ENCODE measurements at places on chromosomes 11 and 22.
A peak's percentile ranks its signal among the peaks of the same experiment; 100 is the strongest.

DNA sequence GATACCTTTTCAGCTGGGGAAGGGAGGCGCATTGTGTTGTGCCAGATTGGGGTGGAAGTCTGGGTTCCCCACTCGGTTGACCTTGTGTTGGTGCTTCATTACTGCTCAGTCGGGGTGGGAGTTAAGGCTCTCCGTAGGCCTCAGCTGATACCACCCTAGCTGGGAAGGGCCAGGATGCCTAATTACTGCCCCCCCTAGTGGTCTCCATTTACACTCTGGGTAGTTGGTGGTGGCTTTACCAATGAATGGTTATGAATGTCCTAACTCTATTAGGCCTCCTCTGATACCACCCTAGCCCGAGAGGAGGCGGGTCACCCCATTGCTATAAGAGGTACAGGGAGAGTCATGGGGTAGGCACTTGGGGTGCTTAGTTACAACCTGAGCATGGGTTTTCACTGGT is 27.5 kb upstream of the HIKESHI start:
- no peak for DNase-seq

GRCh38 chr11:44988111-44988510 is 37.4 kb upstream of the TP53I11 start:
- no peak for DNase-seq

DNA sequence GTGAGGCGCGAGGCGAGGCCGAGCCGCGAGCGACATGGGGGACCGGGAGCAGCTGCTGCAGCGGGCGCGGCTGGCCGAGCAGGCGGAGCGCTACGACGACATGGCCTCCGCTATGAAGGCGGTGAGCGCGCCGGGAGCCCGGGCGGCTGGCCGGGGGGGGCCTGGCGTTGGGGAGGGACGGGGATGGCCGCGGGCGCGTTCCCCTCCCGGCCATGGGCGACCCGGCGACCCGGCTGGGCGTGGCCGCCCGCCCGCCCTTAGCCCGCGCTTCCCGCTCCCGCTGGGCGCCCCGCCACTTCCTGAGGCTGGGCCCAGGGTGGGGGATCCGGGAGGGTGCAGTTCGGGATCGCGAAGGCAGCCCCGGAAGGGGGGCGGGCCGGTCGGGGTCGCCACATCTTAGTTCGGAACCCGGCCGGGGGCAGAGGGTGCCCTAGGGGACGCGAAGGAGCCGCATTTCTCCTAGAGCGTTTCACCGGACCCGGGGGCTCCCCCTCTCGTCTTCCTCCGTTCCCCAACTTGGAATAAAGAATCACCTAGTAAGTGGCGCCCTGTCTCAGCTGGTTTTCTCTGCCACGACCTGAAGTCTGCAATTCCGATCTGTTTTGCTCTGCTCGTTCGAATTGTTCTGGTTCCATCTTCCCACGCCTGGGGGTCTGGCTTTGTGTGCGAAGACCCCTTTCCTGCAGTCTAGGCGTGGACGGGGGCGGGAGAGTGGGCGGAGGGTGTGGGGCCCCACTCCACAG is 536 bp downstream of the YWHAH start:
- no peak for DNase-seq

DNA sequence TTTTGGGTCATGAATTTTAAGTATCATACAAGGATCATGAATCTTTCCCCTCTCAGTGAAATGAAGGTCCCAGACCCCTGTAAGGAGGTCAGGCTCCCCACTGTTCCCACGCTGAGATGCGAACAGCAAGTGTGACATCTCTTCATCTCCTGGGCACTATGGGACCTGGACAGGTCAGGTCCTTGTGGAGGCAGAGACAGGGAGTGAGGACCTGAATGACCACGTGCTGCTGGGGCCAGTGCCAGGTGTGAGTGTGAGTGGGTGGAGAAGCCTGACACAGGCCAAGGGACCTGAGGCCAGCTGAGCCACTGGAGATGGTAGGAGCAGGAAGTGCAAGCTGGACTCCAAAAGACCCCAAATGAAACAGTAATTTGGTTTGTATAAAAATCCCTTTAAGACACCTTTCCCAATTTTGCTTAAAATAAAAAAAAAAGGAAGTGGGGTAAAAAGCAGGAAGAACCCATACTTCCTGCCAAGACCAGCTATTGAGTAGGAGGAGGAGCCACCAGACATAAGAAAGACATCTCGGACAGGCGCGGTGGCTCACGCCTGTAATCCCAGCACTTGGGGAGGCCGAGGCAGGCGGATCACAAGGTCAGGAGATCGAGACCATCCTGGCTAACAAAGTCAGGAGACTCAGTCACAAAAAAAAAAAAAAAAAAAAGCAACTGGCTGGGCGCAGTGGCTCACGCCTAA is 35.4 kb upstream of the SERPIND1 start:
- DNase-seq: no peak

DNA sequence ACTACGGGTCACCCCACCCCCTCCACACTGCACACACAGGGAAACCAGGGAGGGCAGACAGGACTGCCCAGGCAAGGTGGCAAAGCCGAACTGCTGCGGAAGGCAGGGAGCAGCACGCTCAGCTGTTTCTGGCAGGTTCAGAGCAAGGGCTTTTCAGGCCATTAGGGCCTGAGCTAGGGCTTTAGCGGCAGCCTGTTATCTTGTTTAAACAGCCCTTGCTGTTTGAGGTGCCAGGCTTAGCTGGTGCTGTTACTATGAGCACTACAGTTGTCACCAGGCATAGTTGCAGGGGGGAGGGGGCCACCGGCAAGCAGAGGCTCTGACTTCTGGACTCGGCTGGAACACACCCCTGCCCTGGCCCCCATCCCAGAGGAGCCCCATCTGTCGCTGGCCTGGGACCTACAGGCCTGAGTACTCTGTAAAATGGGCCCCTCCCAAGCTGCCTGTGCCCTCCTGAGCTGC is 34.9 kb downstream of the RSPH14 start:
- no peak for DNase-seq

- DNase-seq: no peak
Measured at GRCh38 chr22:45328822-45329529, 19.2 kb downstream of the FAM118A start.

GRCh38 chr11:79150966-79151365 is 289.9 kb downstream of the TENM4 start:
- no peak for DNase-seq

DNA sequence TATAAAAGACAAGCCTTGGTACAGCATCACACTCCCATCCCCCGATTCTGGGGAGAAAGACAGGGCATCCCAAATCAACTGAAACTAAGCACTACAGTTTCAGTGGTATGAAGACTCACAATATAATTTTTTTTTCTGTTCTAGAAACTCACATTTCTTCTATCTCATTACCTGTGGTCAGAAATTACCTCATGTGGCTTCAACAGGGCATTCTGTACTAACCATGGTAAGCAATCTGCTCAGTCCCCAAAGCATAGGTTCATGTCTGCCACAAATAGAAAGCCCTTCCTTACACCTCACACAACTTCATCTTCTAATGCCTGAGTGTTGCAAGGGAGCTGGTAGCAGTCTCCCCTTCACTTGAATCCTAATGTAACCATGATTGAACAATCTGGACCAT is 147.4 kb upstream of the POU2AF2 start:
- DNase-seq: no peak

GRCh38 chr11:33987975-33988580 is 63.5 kb upstream of the CAPRIN1 start:
- peak; percentile 91 for DNase-seq

DNA sequence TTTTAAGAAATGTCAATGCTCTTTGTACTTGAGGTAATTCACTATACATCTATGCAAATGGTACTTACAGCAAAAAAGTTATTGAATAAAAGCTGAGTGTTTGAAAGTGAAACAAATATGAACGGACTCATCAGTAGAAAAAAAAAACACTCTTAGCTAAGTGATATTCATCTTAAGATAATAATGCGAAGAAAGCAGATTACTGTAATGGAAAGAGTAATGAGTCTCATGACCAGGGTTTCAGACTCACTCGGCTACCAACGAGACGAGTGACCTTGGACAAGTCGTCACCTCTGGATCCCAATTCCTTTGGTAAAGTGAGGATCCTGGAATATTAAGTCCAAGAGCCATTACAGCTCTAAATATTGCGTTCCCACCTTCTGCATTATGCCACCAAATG is 57.0 kb downstream of the PACSIN2 start:
- no peak for DNase-seq

DNA sequence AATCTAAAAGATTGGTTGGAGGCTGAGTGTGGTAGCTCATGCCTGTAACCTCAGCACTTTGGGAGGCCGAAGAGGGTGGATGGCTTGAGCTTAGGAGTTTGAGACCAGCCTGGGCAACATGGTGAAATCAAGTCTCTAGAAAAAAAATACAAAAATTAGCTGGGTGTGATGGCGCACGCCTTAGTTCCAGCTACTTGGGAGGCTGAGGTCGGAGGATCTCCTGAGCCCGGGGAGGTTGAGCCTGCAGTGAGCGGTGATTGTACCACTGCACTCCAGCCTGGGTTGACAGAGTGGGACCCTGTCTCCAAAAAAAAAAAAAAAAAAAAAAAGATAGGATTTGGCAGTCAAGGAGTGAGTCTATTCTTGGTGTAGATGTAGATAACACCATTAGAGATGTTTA is 10.6 kb downstream of the FOLR1 start:
- no peak for DNase-seq

DNA sequence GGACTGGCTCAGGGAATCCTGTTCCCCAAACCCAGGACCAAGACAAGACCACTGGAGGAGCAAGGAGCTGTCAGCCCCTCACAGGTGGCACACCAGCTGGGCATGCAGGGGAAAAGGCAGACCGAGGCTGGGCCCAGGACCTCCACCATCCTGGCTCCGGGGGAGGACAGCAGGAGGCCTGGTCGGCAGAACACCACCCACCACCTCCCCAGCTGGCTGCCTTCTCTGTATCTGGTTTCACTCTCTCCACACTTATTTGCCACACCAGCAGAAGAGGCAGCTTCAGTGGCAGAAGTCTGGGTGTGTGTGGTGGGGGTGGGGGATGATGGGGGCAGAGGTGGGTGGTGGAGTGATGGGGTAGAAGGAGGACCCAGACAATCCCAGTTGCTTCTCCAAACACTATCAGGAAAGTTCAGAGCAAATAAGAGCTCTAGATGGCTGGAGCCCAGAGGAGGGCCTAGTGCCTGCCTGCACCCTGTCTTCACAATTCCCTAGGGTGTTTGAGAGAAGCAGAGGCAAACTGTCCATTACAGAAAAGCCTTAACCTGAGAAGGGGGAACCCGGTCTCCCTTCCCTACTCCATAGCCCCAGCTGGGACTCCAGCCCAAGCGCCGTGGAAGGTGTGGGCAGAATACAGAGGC is 51.9 kb upstream of the CDON start:
- DNase-seq: no peak

GRCh38 chr22:39245130-39246039 is 603 bp upstream of the PDGFB start:
- no peak for DNase-seq

- DNase-seq: no peak
Measured at GRCh38 chr22:50456466-50457234, 18.2 kb downstream of the SBF1 start.

DNA sequence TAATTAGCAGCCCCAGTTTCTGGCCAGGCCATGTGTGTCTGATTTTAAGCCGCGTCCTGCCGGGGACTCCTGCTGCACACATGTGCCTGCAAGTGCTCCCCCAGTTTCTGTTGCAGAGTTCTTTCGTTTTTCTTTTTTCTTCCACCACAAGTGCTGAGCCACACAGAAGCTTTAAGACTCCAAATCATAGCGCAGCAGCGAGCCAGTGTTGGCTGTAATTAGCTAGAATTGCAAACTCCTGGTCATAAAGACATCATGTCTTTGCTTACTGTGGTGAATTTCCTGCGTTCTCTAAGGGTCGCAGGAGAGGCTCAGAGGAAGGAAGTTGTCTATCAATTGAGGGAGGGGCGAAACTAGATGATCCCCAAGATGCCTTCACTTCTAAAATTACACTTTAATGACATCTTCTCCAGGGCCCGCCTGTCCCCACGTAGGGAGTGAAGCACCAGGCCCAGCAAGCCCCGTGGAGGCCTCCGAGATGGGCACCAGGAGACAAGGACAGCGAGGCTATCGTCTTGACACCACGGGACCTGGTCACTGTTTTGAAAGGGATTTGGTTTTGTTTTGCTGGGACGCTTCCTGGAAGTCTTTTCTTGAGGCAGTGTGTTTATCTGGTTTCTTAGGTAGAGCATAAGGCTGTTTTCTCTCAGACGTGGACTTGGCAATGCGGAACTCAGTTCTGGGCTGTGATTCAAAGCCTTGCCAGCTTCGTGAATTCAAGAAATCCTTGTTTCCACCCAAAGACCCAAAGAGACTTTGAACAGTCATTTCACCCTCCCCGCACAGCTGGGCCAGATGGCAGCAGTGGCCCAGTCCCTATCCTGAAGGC is 71.8 kb downstream of the UBASH3B start:
- no peak for DNase-seq

DNA sequence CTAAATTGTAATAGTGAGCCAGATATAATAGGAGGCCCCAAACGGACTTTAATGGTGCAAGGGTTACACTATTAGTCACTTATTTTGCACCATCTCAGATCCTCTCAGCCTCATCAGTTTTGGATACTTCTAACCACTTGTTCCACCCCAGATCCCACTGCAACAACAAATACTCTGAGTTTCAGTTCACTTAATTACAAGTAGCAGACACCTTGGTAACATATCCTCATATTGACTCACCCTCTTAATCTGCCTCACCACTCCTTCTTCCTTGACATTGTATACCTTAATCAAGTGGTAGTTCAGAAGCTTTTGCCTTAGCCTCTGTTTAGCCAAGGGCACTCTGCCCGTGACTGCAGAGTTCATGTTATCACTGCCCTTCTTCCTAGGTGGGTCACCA is 256.1 kb upstream of the UBASH3B start:
- DNase-seq: no peak

DNA sequence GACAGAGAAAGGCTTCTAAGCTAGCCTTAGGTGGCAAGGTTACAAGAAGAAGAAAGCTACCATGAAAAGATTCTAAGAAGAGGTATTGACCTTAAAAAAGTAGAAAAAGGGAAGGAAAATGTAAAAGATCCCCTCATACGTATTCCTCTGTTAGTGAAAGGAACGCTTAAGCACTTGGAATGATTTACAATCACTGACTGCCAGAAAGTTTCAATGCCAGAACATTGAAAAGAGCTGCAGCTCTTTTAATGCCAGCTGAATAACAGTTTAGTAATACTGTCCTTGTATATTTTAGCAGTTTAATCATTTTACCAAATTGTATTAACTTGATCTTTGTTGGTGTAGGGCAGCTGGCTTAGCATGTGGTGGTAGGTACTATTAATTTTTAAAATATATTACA is 650.7 kb downstream of the FAM181B start:
- no peak for DNase-seq

DNA sequence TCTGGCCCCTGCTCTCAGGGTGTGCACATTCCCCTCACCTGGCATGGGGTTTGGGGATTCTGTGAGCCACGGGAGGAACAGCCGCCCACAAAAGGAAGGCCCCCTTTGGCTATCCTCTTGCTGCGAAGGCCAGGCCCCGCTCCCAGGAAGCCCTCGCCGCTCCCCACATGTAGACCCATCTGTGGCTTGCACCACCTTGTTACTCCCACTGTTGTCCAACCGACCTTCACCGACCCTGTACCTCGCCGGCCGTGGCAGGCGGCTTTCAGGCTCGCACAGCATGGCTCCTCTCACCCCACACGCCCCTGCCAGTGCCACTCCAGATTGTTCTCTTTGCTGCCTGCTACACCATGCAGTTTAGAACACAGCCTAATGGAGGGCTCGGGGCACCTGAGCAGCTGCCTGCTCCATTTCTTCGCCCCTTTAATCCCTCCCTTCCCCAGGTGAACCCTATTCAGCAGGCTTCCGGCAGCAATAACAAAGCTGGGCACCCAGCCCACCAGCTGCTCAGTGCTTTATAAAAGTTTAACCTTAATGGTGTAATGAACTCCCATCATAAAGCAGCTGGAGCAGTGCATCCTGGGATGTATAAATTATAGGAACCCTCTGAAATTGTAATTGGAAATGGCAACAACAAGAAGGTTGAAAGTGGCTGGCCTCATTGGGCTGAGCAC is 10.7 kb downstream of the DAGLA start:
- DNase-seq: no peak

GRCh38 chr11:11119917-11120316 is 233.1 kb downstream of the CSNK2A3 start:
- DNase-seq: no peak

All from cardiac fibroblast (primary cell).